Progenitor cell of endocrine pancreas (in vitro differentiated cells): ENCODE measurements at places on chromosomes 2 and 18.
A peak's percentile ranks its signal among the peaks of the same experiment; 100 is the strongest.

- H3K27me3 ChIP-seq: no peaks in the 10 kb centered on the region
- no peak overlapping the region for H3K27ac ChIP-seq
- peaks cover 8% of the 10 kb centered on the region for H3K4me1 ChIP-seq
- DNase-seq: no peak
- H3K4me3 ChIP-seq: no peak overlapping the region
- no peaks in the 10 kb centered on the region for H3K36me3 ChIP-seq
Observed at GRCh38 chr18:39835303-39836030, 2119.6 kb upstream of the PIK3C3 start.

DNA sequence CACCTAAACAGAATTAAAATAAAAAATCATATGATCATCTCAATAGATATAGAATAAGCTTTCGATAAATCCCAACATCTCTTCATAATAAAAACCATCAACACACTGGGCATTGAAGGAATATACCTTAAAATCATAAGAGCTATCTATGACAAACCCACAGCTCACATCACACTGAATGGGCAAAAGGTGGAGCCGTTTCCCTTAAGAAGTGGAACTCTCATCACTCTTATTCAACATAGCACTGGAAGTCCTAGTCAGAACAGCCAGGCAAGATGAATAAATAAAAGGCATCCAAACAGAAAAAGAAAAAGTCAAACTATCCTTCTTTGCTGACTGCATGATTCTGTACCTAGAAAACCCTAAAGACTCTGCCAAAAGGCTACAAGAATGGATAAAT, 510.3 kb downstream of the ZNF804A start:
- no peaks in the 10 kb centered on the region for H3K4me1 ChIP-seq
- H3K4me3 ChIP-seq: no peak overlapping the region
- H3K27me3 ChIP-seq: no peaks in the 10 kb centered on the region

DNA sequence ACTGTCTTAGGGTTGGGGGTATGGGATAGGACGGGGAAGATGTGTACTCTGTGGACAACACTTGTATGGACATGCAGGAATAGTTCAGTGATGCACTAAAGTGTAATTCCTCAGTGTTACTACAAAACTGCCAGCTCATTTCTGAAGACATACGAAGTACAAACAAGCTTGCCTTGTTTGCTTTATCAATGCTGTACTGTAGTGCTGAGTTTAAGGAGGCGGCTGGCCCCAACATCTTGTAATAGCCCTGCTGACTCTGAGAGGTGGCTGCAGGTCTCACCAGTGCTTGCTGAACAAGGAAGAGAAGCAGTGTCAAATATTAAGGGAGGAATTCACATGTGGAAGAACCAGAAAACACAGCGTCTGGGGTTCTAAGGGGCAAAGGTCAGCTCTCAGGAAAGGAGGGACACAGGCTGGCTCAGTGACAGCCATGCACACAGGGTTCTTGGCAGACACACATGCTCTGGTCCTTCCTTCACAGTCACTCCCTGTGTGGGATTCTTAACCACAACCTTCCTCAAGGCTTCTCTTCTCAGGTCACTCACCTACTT, 39.8 kb upstream of the EVA1A start:
- no peak for DNase-seq
- peaks cover 4% of the 10 kb centered on the region for H3K27me3 ChIP-seq
- H3K27ac ChIP-seq: no peak overlapping the region
- H3K4me1 ChIP-seq: peaks cover 2% of the 10 kb centered on the region
- no peak overlapping the region for H3K4me3 ChIP-seq

DNA sequence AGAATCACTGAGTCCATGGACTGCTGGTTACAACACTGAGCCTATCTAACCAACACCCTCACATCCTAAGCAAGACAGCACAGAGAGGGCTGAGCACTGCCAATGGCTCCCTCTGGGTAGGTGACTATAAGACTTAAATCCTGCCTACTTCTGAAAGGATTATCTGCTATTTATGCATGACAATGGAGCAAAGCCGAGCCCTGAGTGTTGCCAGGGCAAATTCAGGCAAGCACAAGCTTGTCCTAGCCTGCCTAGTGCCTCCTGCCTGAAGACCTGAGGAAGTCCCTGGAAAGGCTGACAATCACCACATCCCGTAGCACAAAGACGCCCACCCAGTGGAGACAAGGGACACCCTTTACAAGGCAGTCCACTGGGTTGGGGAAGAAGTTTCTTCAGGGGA, 129.7 kb downstream of the OSR1 start:
- no peaks in the 10 kb centered on the region for H3K27me3 ChIP-seq
- no peaks in the 10 kb centered on the region for H3K36me3 ChIP-seq
- H3K4me3 ChIP-seq: no peak overlapping the region
- H3K27ac ChIP-seq: no peak overlapping the region
- DNase-seq: no peak

DNA sequence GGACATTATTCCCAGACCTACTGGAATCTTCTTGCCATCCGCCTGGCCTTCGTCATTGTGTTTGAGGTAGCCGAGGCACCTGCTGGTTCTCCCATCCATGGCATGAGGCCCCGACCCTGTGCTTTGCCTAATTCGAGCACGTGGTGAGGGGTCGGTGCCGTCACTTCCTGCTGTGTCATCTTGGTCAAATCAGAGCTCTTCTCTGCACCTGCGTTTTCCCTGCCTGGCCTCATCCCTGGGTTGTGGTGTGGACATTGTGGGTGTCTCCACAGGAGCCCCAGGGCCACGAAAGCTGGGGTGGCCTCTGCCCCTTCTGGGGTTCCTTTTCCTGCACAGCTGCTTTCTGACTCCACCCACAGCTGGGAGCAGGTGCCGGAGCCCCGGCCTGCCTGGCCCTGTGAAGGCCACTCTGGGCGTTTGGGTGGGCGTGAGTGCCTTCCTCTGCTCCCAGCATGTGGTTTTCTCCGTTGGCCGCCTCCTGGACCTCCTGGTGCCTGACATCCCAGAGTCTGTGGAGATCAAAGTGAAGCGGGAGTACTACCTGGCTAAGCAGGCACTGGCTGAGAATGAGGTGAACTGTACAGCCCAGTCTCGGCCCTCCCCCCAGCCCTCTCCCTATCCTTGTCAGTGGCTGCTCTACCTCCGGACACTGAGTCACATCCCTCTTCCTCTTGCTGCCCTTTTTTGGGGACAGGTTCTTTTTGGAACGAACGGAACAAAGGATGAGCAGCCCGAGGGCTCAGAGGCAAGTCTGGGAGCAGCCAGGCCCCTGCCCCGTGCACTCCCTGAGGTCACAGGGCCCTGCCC, 34.9 kb downstream of the ANO7 start:
- DNase-seq: no peak
- peaks cover 10% of the 10 kb centered on the region for H3K4me1 ChIP-seq
- no peak overlapping the region for H3K4me3 ChIP-seq
- peaks cover 11% of the 10 kb centered on the region for H3K27me3 ChIP-seq
- H3K27ac ChIP-seq: peak overlapping the region; percentile 70
- H3K36me3 ChIP-seq: peaks cover 3% of the 10 kb centered on the region

GRCh38 chr2:60710707-60711106, 45.4 kb upstream of the PAPOLG start:
- no peak overlapping the region for H3K27ac ChIP-seq
- no peak for DNase-seq
- no peaks in the 10 kb centered on the region for H3K27me3 ChIP-seq
- peaks cover 6% of the 10 kb centered on the region for H3K4me1 ChIP-seq
- H3K36me3 ChIP-seq: no peaks in the 10 kb centered on the region
- no peak overlapping the region for H3K4me3 ChIP-seq

GRCh38 chr2:69721022-69721421, 20.9 kb upstream of the ANXA4 start:
- H3K36me3 ChIP-seq: no peaks in the 10 kb centered on the region
- no peak for DNase-seq
- peaks cover 18% of the 10 kb centered on the region for H3K4me1 ChIP-seq
- H3K27ac ChIP-seq: no peak overlapping the region

GRCh38 chr2:75640621-75641121, 5.9 kb upstream of the MRPL19 start:
- H3K27me3 ChIP-seq: peaks cover 10% of the 10 kb centered on the region
- peaks cover 3% of the 10 kb centered on the region for H3K36me3 ChIP-seq
- H3K27ac ChIP-seq: no peak overlapping the region
- DNase-seq: peak; percentile 42
- H3K4me1 ChIP-seq: no peaks in the 10 kb centered on the region

GRCh38 chr2:172976816-172977215, 98.8 kb upstream of the MAP3K20 start:
- no peak overlapping the region for H3K27ac ChIP-seq
- peaks cover 7% of the 10 kb centered on the region for H3K4me1 ChIP-seq
- H3K4me3 ChIP-seq: no peak overlapping the region
- no peak for DNase-seq
- H3K36me3 ChIP-seq: no peaks in the 10 kb centered on the region
- peaks cover 5% of the 10 kb centered on the region for H3K27me3 ChIP-seq

DNA sequence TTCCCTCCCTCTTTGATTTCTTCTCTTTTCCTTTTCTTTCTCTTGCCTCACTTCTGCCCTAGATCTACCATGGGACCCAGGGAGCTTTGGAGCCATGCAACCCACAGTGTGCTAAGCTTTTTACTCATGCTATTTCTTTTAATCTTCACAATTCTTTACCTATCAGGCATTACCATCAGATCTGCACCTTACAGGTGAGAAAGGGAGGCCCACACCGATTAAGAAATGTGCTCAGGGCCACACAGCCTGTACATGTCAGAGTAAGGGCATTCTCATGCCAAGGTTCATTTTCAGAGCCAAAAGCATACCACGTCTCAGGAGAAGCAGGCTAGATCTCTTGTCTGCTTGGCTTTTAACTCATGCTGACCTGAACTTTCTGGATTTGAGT, 161.9 kb downstream of the RPIA start:
- H3K36me3 ChIP-seq: no peaks in the 10 kb centered on the region
- peaks cover 5% of the 10 kb centered on the region for H3K4me1 ChIP-seq
- H3K27ac ChIP-seq: no peak overlapping the region
- peaks cover 2% of the 10 kb centered on the region for H3K27me3 ChIP-seq

GRCh38 chr2:145546091-145546490, 1026.2 kb upstream of the ZEB2 start:
- H3K36me3 ChIP-seq: no peaks in the 10 kb centered on the region
- H3K4me1 ChIP-seq: no peaks in the 10 kb centered on the region
- no peak overlapping the region for H3K4me3 ChIP-seq
- DNase-seq: no peak

GRCh38 chr18:58196881-58197872, 153.2 kb downstream of the NEDD4L start:
- H3K36me3 ChIP-seq: no peaks in the 10 kb centered on the region
- H3K27me3 ChIP-seq: peaks cover 8% of the 10 kb centered on the region
- no peak for DNase-seq
- peaks cover 31% of the 10 kb centered on the region for H3K4me1 ChIP-seq

DNA sequence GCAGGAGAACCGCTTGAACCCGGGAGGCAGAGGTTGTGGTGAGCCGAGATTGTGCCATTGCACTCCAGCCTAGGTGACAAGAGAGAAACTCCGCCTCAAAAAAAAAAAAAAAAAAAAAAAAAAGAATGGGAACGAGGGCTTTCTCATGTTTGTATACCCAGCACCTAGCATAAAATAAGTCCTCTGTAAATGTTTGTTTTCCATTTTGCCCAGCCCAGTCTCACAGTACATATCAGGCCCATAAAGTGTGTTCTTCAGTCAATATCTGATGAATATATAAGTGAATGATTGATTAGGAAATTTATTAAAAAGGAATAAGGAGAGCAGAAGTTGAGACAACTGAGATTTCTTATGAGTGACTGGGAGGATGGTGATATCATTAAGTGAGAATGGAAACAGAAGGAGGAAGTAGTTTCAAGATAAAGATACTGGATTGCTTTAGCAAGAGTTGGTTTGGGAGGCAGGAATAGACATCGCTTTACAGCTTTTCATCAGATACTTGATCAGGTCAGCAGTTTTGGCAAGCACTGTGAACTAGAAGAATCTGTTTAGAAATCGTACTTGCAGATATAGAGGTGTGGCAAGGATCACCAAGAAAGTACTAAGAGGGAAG, 327.5 kb downstream of the KIAA1328 start:
- H3K4me3 ChIP-seq: no peak overlapping the region
- DNase-seq: no peak
- H3K27me3 ChIP-seq: no peaks in the 10 kb centered on the region
- H3K4me1 ChIP-seq: peaks cover 25% of the 10 kb centered on the region

DNA sequence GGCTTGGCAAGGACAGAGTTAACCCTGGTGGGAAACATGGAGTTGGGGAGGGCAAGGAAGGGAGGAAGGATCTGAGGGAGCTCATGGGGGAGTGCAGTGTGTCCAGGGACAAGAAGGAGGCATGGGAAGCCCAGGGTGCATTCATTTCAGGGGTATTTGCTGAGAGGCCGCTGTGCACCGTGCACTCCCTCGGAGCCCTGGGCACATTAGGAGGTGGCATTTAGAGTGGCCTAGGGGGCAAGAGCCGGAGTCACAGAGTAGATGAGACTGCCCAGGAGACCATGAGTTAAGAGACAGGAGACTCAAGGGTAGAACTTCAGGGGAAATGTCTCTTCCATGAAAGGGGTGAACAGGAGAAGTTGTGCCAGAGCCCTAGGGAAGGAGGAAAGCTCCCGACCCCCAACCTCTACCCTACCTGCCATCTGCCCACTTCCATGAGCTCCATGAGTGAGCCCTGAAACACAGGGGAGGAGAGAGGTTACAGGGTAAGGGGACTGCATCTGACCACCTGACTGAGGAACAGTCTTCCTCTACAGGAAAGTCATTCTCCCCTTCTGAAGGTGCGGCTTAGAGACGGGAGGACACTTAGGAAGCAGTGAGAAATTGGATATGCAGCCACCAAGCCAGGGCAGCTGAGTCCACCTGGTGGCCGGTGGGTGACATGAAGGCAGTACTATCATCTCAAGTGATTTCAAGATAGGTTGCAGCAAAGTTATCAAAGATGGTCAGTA, 58.5 kb upstream of the COPS8 start:
- no peak overlapping the region for H3K4me3 ChIP-seq
- DNase-seq: peak; percentile 37
- H3K4me1 ChIP-seq: no peaks in the 10 kb centered on the region

DNA sequence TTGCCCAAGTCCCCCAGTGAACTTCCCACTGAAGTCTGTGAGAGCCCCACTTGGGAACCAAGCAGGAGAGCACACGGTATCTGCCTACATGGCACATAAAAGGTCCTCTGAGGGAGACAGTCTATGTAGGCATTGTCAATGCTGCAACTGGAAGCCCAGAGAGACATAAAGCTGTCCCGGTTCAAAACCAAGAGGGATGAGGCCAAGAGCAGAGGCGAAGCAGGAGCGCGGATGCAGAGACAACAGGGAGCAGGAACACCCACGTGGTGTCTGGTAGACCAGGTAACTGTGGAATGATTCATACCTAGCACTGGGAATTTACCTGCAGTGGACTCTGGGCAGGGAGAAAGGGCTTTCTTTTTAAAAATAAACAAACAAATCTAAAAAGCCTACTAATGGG, 233.1 kb upstream of the SOX11 start:
- H3K4me3 ChIP-seq: no peak overlapping the region
- H3K27ac ChIP-seq: no peak overlapping the region

DNA sequence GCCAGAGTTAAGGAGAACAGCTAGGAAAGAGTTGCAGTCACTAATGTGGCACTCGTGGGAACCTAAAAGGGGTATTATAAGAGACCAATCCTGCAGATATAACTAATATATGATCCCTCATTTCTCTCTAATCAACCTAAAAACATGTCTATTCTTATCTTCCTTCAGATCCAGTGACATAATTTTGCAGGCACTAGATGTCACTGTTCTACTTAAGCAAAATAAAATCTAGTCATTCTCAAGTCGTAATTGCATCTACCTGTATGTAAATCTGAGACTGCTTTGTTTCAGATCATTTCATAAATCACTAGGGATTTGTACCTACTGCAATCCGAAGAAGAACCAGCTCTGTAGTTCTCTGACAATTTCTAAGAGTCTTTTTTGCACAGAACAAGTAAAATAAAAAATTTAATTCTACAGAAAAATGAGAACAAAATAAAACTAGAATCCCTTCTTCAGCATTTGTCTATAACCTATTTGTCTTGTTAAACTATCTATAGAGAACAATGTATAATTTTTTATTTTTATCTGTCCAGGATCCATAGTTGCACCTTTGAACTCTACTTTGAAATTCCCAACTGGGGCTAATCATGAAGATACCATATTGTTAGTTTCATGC, 56.5 kb upstream of the ERBB4 start:
- no peak for DNase-seq
- H3K27ac ChIP-seq: no peak overlapping the region
